ENCODE measurements at places on chromosomes 11 and 22.

DNA sequence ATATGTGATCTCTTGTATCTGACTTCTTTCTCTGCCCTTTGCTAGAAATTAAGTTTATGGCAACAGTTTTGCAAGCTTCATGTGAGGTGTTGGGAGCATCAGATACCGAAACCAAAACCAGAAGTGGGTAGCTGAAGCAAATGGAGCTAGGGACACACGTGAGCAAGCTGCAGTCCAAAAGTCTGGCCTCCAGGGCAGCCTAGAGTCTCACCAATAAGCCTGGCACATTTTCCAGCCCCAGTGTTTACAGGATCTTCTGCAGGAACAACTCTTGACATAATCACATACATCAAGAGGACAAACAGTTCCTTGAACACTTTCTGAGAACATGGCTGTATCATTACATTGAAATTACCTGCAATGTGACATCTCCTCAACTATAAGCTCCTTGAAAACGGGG is 114.1 kb downstream of the LARGE1 start:
- DNase-seq, result no peak

DNA sequence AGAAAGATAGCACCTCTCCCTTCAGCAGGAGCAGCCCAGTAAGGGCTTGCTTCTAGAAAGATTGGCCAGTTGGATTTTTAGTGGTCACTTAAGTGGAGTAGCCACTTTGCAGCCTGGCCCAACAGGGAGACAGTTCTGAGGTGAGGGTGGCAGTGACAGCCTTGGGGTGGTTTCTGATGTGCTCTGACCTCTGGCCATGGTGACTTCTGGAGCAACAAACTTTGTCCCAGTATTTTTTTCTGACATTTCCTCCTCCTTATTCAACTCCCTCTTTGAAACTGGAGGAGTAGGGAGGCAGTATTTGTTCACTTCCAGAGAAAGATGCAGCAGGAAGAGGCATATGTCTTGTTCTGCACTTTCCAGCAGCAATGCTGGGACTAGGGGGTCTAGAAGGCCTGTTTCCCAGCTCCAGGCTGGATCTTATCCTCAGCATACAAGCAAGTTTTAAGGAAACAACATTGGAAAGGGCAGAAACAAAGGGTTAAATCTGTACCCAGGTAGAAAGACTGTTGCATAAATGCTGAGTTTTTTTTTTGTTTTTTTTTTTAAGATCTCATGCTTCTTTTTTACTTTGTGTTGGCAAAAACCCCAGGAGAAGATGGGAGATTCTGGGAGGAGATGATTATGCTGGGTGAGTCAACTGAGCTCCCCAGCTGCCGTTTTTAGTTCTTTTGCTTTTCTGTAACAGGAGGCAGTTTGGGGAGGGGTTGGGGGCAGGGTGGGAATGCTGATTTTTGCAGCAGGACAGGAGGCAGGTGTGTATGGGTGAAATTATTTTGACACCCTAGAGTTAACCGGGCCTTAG is 37.2 kb downstream of the RCOR2 start:
- DNase-seq, result no peak

- DNase-seq, result no peak
These were observed 250.8 kb downstream of the CNTN5 start for GRCh38 chr11:99271527-99271926.

- DNase-seq, result no peak
These were observed 140.4 kb upstream of the ARHGAP42 start for GRCh38 chr11:100546714-100547113.

DNA sequence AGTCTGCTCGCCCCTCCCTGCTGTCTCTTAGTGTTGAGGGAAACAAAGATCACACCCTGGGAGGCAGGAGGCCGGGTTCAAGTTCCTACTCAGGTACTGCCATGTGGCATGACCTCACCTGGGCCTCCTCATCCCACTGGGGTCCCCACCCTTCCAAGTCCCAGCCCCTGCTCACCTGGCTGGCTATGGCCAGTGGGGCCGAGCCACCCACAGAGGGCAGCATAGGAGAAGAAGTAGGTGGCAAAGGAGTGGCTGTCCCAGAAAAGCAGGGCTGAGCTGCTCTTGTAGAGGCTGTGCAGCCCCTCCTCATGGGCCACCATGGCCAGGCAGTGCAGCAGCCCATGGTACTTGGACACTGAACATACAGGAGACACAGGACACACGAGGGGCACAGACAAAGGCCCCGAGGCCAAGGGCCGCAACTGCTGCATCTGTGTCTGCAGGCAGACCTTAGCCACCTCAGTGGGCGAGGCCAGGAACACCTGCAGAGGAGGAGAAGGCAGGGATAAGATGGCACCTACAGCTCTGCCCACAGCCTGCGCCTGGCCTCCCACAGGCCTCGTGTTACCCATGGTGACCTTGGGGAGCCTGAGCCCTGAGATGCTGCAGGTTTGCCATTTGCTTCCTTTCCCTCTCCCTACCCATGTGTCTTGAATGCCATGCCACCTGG is 50.6 kb upstream of the MPEG1 start:
- peak; percentile 28 for DNase-seq
